ENCODE measurements at places on chromosomes 3 and 15.

- no peak for DNase-seq
Measured at GRCh38 chr15:87477026-87477425, 779.5 kb downstream of the NTRK3 start.

DNA sequence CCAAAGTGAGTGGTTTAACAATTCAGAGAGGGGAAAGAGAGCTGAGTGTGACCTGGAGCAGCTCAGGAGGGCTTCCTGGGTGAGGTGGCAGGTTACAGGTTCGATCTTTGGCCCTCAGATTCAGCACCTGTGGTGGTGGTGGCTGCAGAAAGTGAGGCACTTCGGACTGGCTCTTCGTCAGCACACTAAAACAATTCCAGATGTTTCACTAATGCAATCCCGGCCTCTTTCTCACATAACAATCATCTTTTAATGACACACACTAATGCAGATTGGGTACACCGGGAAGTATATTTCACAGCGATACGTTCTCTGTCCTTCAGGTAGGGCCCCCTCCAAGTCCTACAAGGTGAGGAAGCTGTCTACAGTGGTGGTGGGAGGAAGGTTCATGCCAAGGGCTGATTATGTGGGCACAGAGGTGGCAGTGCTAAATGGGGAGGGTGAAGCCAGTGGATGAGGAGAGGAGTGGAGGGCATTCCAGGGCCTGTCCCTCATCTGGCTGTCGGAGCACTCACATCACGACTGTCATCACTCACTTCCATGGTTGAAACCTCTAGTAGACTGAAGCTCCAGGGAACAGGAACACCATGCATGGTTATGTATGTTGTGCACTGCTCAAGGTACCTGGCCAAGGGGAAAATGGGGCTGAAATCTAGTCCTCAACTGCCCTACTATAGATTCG, 171.1 kb downstream of the RAB11A start:
- no peak for DNase-seq

DNA sequence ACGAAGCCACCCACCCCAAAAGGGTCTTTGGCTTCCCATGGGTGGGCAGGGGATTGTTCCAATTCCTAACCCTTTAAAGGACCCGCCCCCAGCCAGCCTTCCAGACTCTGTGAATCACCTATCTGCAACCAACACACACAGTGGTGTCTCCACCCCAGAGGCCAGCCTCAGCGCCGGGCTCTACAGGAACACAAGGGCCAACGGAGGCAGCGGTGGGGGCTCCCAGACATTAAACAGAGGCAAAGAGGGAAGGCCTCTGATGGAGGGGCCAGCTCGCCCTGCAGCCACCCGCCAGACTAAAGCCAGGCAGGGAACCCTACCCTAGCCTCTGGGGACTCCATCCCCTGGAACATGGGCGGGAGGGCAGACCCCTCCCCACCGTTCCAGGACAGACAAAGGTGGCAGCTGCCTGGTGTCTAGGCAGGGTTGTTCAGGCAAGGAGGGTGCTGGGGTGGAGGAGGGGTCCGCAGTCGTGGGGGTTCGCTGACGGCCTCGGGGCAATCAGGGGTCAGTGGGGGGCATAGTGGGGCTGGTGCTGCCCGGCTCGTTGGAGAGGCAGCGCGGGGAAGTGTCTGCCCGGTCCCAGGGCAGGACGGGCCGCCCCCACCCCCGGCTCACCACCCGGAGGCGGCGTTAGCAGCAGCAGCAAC, 448 bp downstream of the SHISA5 start:
- peak; percentile 9 for DNase-seq

GRCh38 chr3:38988955-38989354, 62.8 kb downstream of the SCN11A start:
- DNase-seq, result no peak

- no peak for DNase-seq
Measured at GRCh38 chr3:20140881-20141280, 45.1 kb downstream of the SGO1 start.

DNA sequence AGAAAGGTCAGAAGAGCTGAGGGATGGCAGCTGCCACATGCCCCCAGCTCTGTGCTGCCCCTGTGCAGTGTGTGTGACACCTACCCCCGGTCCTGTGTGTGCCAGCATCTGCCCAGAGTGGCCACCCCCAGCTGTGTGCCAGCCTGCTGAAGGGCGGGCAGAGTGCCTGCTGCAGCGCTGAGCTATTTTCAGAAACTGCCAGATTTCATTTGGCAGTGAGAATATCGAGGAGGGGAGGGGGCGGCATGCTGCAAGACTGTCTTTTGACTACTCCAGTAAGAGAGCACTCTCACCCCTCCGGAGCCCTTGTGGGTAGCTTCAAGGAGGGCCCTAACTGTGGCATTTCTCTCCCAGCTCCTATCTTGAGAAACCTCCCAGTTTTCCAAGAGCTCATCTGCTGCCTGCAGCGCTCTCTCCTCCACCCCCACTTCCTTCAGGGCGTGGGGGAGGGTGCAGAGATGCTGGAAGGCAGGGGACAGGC, 25.2 kb upstream of the DOCK3 start:
- no peak for DNase-seq

All from GM04503 (cell line).